EH (cell line): ENCODE measurements at places on chromosomes 2 and 18.
A peak's percentile ranks its signal among the peaks of the same experiment; 100 is the strongest.

- peak; percentile 76 for DNase-seq
These were observed 81.0 kb upstream of the EPAS1 start for GRCh38 chr2:46216213-46216612.

GRCh38 chr18:75546964-75547363 is 119.5 kb upstream of the SMIM21 start:
- no peak for DNase-seq

GRCh38 chr2:26187537-26188104 is 14.7 kb downstream of the GAREM2 start:
- no peak for DNase-seq

DNA sequence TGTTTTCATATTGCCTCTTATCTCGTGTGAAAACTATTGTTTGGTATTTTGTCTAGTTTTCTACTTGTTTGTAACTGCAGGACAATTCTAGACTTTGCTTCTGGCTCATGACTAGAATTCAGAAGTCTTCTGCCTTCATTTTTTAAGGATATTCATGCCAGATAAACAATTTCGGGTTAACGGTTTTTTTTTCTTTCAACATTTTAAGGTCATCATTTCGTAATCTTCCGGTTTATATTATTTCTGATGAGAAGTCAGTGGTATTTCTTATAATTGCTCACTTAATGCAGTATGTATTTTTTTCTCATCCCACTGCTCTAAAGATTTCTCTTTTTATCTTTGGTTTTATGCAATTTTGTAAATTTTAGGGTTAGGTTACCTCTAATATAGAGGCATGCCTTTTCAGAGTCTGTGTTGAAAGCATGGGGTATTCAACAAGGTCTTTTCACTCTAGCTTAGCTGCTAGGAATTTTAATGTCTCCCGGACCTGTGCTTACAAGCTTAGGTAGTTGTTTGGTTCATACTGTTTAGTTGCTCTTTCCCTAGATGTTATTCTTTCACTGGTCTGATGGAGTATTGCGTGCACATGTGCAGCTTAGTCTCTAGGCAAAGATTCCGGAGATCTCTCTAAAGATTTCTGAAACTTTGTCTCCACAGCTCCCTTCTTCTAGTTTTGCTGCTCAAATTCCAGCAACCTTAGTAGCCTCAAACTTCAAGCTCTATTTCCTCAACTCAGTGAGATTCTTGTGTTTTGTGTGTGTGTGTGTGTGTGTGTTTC is 198.1 kb downstream of the MCFD2 start:
- DNase-seq: peak; percentile 51

GRCh38 chr18:59621027-59621426 is 76.2 kb downstream of the CCBE1 start:
- DNase-seq: peak; percentile 35

DNA sequence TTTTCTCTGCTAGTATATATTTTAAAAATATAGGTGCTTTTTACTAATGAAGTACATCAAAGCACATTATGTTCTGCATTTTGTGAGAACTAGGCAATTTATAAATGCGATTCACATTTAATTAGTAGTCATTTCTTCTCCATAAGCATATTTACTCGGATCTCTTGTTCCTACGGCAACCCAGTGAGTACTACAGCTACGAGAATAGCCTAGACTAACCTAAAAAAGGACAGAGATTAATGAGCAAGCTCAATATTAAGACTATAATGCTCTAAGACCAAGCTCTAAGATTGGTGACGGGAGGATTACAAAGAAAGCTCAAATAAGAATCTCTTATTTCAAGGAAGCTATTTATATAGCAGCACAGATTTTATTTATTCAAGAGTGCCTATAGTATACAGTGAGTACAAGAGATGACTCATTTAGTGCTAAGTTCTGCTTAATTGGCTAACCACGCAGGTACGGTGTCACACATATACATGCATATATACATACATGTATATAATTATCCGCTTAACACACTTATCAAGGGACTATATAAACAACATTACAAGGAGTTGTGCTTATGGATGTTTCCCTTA is 364.7 kb downstream of the GPD2 start:
- DNase-seq: no peak

GRCh38 chr2:46615555-46615954 is 136.2 kb downstream of the TMEM247 start:
- no peak for DNase-seq

DNA sequence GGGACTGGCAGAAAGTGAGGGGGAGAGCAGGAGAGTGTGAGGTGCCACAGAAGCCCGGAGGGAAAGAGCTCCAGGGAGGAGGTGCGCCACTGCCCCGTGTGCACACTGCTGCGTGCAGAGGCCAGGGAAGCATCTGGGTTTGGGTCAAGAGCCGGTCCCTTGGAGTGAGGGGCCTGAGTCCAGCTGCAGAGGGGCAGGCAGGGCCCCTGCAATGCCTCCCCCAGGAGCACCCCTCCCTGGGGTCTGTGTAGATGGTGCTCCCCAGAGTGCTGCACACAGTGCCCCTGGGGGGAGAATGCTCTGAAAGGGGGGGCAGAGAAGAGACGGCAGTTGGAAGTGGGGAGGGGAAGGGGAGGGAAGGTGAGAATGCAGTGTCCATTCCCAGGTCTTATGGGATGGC is 3.7 kb upstream of the LIMS2 start:
- DNase-seq: no peak

DNA sequence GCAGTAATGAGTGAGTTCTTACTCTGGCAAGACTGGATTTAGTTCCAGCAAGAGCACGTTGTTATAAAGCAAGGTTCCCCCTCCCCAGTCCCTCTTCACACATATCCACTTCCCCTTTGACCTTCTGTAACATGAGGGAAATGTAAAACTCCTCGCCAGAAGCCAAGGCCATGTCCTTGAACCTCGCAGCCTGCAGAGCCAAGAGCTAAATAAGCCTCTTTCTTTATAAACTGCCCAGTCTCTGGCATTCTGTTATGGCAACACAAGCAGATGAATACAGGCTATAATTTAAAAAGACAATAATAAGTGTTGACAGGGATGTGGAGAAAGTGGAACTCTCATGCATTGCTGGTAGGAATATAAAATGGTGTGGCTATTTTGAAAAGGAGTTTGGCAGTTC is 60.3 kb downstream of the TLK1 start:
- DNase-seq: no peak

DNA sequence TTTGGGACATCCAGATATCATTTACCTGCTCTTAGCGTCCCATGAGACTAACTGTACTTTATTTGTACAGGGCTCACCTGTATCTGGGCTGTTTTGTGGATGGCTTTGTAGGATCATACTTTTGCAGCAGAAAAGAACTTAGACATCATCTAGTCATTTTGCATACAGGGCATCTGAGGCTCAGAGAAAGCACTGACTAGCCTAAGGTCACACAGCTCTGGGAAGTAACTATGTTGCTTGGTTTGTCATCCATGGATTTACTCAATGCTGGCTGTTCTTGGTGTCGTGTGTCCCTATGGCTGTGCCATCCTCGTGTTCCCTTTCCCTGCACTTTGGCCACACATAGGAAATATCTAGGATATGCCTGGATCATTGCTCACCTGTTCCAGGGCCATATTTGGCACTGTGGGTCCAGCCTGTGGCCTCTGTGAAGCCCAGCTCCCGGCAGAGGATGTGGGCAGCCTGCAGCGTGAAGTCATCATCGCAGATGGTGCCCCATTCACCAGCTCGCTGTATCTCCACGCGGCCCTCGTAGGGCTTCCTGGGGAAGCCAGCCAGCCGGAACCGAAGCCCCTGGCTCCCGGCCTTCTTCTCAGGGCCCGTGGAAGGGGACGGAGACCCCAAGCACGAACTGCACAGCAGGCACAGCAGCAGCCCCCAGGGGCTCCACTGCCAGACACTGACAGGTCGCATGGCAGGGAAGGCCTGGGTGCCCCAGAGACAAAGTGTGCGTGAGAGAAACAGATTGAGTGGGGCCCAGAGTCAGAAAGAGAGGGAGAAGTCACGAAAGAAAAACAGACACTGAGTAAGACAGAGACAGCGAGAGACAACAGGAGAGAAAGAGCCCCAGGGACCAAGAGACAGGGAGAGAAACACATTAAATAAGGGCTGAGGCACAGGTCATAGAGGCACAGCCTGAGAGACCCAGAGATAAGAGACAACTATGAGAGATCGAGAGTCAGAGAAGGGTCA is 1.5 kb downstream of the LOXL3 start:
- peak; percentile 51 for DNase-seq

DNA sequence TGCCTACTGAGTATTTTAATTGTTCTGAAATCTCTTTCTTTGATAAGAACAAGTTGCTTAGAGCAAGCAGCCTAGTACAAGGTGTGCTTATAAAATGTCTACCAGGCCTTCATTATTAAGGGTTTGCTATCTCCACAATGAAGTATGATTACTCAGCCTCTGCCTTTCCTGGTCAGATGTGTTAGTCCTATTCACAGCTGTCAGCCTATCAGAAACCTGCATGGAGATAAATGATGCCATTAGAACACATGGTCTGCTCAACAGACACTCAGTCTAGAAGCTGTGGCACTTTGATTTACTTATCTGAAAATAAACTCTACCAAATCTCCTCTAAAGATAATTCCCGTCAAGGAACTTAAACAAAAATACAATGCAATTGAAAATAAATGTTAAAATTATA is 448.7 kb downstream of the ERBB4 start:
- DNase-seq: no peak

- DNase-seq: peak; percentile 68
These were observed 11.5 kb downstream of the ITGA6 start for GRCh38 chr2:172438741-172439508.

DNA sequence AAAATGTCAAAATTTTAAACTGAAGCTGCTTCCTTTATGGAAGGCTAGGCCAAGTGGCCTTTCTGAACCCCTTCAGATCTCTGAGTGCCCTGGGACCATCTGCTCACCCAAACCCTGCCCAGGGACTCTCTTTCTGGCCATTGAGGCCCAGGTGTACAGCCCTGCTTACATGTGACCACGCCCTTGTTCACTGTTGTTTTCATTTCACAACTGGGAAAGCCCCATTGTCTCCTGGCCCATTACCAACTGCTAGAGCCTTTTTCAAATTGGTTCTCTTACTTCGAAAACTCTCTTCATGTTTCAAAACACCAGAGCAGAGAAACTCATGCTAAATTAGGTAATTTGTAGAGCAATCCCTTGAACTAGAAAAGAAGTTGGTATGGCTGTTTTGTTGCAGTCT is 219.5 kb upstream of the TANK start:
- no peak for DNase-seq
